ENCODE measurements at places on chromosomes 6 and 20.

GRCh38 chr20:774016-774659, 5.8 kb upstream of the SLC52A3 start:
- no peak for DNase-seq

GRCh38 chr20:16616317-16616716, 43.1 kb upstream of the KIF16B start:
- DNase-seq: no peak

GRCh38 chr6:31126396-31127175, 6.3 kb upstream of the CDSN start:
- no peak for DNase-seq

DNA sequence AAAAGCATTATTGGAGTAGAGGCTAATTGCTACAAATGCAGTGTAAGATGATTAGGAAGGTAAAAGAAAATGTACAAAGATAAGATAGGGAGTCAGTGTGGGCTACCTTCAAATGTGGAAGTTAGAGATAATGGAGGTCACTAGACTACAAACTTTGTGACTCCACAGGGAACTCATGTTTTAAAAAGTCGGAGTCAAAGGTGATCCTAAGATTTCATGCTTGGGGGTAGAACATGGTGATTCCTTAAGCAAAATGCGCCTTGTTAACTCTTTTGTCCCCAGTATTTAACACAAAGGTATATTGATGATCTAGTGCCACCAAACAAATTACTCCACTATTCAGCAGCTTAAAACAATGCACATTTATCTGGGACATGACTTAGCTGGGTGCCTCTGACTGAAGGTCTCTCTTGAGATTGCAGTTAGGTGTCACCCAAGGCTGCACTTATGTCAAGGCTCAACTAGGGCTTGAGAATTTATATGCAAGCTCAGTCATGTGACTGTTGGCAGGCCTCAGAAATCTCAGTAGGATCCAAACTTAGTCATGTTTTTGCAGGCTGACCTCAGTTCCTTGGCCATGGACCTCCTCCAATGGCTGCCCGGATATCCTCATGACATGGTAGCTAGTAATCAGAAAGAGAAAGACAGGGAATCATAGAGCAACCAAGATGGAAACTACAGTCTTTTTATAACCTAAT, 11.4 kb upstream of the SNX9 start:
- no peak for DNase-seq

- DNase-seq: peak; percentile 84
Observed at GRCh38 chr6:106746652-106747051, 117.3 kb downstream of the QRSL1 start.

DNA sequence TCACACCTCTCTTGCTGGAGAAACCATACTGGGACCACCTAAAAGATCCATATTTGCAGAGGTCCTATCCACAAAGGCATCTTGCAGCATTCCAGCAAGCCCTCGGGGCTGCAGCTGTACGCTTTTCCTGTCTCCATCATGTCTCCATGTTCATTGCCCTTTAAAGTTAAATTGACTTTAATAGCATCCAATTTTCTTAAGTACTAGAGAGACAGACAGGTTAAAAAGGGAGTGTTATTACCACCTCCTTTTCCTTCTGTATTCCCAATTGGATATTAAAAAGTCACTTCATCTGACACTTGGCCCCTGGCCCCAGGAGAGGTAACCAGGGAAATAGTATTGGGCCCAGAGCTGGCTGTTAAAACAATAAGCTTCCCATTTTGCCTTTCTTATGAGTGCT, 178.6 kb downstream of the UNC5CL start:
- no peak for DNase-seq

DNA sequence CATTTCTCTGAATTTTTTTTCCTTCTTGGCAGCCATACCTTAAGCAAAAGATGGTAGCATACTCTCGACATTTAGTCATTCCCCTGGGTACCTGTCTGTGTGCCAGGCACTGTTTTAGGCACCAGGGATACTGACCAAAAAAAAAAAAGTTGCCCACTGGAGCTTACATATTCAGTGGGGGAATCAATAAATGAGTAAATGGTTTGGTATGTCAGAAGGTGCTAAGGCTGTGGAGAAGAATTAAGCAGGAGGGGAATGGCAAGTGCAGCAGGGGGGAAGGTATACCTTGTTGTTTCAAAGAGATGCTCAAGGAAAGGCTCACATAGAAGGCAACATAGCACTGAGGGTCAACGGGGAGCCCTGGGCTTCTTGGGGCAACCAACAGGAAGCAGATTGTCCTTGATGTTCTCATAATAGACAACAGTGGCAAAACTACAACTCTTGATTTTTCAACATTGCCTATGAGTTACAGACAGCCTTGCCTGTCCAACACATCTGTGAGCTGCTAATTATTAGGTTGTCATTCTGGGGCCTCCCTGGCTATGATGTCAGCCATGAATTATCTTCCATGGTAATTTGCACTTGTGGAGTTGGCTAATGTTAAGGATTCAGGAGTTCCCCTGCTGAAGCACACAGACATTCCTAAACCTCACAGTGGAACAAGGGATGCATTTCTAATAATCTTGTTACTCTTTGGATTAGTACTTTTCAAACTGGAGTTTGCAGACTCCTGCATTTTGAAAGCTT, 19.6 kb downstream of the NT5E start:
- DNase-seq: no peak

DNA sequence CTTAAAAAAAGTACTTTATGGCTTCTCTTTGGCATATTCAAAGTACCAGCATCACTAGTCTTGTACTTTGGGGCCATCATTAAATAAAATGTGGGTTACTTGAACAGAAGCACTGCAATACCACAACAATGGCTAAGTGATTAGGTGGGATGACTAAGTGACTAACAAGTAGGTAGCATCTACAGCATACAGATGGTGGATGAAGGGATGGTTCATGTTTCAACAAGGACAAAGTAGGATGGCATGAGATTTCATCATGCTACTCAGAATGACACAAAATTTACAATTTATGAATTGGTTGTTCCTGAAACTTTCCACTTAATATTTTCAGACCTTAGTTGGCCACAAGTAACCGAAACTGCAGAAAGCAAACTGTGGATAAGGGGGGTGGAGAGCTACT, 7.7 kb downstream of the MPC1 start:
- DNase-seq: no peak

GRCh38 chr20:23652926-23653325, 15.2 kb upstream of the CST3 start:
- DNase-seq: no peak

GRCh38 chr6:79330704-79331103, 96.2 kb upstream of the HMGN3 start:
- DNase-seq: no peak

GRCh38 chr20:61701802-61702201, 363.9 kb downstream of the TAF4 start:
- no peak for DNase-seq

DNA sequence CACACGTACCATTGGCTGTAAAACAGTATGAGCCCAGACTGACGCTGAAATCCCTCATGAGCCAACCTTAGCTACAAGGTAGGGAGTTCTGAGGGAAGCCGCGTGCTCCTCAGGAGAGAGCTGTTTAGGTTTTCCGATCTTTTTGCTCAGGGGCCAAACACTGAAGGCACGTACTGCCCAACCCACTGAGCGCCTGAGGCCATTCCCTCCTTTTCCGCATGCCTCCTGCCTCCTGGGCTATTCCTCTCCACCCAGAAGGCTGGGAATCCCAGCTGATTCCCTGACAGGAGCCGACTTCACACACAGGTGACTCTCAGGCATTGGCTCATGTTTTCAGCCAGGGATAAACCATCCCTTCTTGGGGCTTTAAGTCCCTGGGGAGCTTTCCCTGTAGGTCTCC, 5.4 kb upstream of the FAM83D start:
- DNase-seq: no peak

GRCh38 chr6:6525933-6526332, 62.6 kb upstream of the LY86 start:
- no peak for DNase-seq

GRCh38 chr6:84588697-84589080, 175.7 kb downstream of the TBX18 start:
- DNase-seq: no peak

- DNase-seq: no peak
Observed at GRCh38 chr20:9930142-9930541, 91.3 kb upstream of the PAK5 start.
